ENCODE measurements at places on chromosomes 7 and 10. TPM values are rescaled to one million over a fixed set of nuclear protein-coding genes. Genes with fewer than 3 reads are reported as not detected.
A peak's percentile ranks its signal among the peaks of the same experiment; 100 is the strongest.

GRCh38 chr10:124156524-124157260 is 63.3 kb upstream of the CHST15 start:
- H3K4me3 ChIP-seq: no peak overlapping the region
- peaks cover 4% of the 10 kb centered on the region for H3K4me1 ChIP-seq

GRCh38 chr10:29227201-29227600 is 61.7 kb upstream of the LYZL1 start:
- no peaks in the 10 kb centered on the region for H3K36me3 ChIP-seq
- no peaks in the 10 kb centered on the region for H3K4me1 ChIP-seq
- H3K27me3 ChIP-seq: no peaks in the 10 kb centered on the region
- no peak overlapping the region for H3K27ac ChIP-seq
- H3K4me3 ChIP-seq: no peak overlapping the region

GRCh38 chr10:3020881-3021280 is 46.5 kb upstream of the PFKP start:
- H3K4me3 ChIP-seq: no peak overlapping the region
- no peak overlapping the region for H3K27ac ChIP-seq

DNA sequence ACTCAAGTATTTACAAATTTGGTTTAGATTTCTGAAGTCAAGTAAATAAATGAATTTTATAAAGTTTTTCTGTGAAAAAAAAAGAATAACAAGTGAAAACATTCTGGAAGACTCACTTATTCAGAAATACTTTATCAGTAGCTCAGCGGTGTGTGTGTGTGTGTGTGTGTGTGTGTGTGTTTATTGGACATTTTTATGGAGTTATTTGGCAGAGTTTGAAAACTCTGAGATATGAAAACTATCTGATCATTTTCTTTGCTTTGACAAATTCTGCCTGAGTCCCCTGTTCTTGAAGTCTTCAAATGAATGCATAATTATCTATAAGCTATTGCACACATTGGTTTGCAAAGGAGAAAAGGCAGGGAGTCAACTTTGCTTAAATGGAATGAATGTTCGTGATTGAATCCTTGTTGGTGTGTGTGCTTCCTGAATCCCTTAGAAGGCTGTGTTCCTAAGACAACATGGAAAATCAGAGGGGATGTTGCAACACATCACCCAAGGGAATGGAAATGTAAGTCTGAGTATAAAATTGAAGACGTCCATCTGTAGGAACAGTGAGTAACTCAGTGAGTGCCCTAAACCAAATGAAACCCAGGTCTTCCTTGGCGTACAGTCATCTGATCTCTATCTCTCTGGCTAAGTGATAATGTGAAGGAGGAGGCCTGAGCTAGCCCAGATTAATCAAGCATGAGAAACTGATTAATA is 160.9 kb downstream of the REEP3 start:
- no peak overlapping the region for H3K4me3 ChIP-seq
- peaks cover 6% of the 10 kb centered on the region for H3K4me1 ChIP-seq
- peaks cover 8% of the 10 kb centered on the region for H3K27me3 ChIP-seq
- H3K36me3 ChIP-seq: no peaks in the 10 kb centered on the region

DNA sequence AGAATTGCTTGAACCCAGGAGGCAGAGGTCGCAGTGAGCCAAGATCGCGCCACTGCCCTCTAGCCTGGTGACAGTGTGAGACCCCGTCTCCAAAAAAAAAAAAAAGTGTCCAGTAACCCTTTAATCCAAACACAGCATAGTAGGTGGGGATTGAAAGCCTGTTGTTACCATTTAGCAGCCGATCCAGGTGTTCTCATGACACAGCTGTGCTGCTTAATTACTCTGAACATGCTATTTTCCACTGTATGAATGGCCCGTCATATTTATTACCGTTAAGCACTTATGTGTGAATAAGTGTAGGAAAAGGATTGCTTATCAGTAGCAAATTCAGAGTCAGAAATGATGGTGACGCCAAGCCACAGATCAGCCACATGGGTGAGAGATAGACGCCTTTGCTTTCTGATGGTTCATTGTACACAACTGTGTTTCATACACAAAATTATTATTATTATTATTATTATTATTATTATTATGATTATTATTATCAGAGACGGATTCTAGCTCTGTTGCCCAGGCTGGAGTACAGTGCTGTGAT is 11.6 kb upstream of the ORAI2 start:
- no peak overlapping the region for H3K4me3 ChIP-seq
- peaks cover 49% of the 10 kb centered on the region for H3K36me3 ChIP-seq
- peaks cover 63% of the 10 kb centered on the region for H3K4me1 ChIP-seq
- no peak overlapping the region for H3K27ac ChIP-seq
- DNase-seq: no peak

GRCh38 chr7:27219821-27220220 is 19.9 kb upstream of the HOXA13 start:
- DNase-seq: no peak
- H3K27me3 ChIP-seq: peaks cover 74% of the 10 kb centered on the region
- H3K36me3 ChIP-seq: no peaks in the 10 kb centered on the region
- no peak overlapping the region for H3K27ac ChIP-seq

DNA sequence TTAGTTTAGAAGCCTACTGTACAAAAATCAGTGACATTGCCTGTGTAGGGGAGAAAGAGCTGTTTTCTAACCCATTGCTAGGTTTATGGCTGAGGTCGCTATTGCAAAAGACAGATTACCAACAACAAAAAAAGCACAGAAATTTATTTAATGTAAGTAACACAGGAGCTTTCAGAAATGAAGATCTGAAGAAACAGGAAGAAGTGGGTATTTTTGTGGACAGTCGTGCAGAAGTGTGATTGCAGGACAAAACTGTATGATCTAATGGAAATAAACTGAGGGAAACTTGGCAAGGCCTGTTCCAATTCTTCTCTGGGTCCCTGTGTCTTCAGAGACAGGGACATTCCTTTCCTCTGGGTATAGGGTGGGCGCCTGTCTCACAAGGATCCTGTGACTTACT is 87.4 kb downstream of the APBB1IP start:
- H3K36me3 ChIP-seq: peaks cover 53% of the 10 kb centered on the region
- no peak for DNase-seq
- no peak overlapping the region for H3K27ac ChIP-seq

GRCh38 chr10:15433850-15434537 is 62.9 kb upstream of the FAM171A1 start:
- H3K4me3 ChIP-seq: peak overlapping the region; percentile 85
- H3K36me3 ChIP-seq: no peaks in the 10 kb centered on the region
- H3K4me1 ChIP-seq: peaks cover 5% of the 10 kb centered on the region
- DNase-seq: peak; percentile 81
- peaks cover 15% of the 10 kb centered on the region for H3K27me3 ChIP-seq
- no peak overlapping the region for H3K27ac ChIP-seq

DNA sequence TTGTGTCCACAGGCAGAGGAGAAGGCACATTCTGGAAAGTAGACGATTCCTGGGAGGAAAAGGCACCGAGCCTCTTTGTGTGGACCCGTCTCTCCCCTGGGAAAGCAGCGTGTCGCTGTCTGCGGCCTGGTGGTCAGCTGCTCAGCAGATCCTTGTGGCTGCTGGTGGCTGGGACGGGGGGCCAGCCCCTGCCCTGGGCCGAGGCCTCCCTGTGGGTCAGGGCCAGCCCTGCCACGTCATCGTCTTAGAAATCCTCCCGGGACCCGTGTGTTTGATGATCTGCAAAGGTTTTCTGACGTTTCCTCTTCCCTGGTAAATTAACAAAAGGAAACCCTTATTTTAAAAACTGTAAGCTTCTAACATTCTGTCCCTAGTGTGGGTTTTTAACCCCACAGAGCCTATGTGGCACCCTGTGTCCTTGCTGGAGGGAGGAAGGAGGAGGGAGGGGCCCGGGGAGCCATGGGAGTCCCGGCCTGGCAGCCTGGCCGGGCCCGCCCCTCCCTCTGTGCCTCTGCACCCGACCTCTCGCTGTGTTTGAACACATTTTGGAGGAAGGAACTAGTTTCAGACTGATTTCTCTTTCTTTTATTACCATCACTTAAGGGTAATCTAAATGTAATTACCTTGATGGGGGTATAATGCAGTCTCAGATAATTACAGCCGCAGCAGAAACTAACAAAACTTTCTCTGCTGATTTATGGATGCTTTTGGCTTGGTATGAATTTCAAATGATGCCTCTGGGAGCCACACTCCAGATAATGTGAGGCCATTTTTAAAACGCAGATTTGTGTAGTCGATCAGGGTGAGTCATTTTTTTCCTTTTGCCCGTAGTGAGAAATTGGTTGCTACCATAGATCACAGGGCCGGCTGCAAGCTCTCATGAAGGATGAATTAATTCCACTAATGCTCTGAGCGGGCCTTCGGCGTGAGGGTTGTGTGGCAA is 85.5 kb downstream of the NKX6-2 start:
- no peak overlapping the region for H3K27ac ChIP-seq
- peaks cover 19% of the 10 kb centered on the region for H3K36me3 ChIP-seq
- H3K4me3 ChIP-seq: no peak overlapping the region
- DNase-seq: no peak

DNA sequence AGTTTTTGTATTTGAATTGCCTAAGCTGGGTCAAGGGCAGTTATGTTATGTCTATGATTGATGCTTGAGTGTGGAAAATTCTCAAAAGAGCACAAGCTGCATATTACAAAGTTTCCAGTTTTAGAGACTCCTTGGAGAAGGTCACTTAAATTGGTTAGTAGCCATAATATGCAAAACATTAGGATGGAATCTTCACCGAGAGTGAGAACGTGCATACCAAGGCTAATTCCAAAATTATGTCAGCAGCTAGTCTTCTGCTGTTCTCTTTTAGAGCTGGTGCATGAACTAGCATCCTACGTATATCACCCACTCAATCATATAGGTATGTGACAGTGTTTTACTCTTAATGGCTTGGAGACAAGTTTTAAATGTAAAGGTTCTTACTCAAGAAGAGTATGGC is 49.2 kb downstream of the MKX start:
- DNase-seq: no peak
- no peaks in the 10 kb centered on the region for H3K36me3 ChIP-seq
- H3K4me1 ChIP-seq: no peaks in the 10 kb centered on the region
- H3K27me3 ChIP-seq: peaks cover 13% of the 10 kb centered on the region

DNA sequence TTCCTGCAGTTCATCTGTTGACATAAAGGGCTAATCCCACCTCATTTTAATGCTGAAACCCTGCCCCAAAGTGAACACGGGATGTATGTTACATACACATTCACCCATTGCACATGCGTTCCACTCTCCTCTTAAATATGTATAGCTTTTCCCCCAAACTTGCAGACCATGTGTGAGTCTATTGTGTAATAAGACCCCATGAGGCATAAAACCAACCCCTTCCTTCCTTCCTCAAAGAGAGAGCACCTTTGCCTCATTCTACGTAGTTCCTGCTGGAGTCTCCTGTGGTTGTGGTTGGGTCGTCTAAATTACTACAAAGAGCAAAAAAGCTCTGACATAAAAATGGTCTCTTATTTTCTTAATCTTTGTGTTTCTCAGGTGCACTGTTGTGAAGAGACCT is 345.7 kb upstream of the KLF6 start:
- no peak overlapping the region for H3K4me3 ChIP-seq
- DNase-seq: peak; percentile 73
- peaks cover 51% of the 10 kb centered on the region for H3K4me1 ChIP-seq
- peaks cover 13% of the 10 kb centered on the region for H3K36me3 ChIP-seq

DNA sequence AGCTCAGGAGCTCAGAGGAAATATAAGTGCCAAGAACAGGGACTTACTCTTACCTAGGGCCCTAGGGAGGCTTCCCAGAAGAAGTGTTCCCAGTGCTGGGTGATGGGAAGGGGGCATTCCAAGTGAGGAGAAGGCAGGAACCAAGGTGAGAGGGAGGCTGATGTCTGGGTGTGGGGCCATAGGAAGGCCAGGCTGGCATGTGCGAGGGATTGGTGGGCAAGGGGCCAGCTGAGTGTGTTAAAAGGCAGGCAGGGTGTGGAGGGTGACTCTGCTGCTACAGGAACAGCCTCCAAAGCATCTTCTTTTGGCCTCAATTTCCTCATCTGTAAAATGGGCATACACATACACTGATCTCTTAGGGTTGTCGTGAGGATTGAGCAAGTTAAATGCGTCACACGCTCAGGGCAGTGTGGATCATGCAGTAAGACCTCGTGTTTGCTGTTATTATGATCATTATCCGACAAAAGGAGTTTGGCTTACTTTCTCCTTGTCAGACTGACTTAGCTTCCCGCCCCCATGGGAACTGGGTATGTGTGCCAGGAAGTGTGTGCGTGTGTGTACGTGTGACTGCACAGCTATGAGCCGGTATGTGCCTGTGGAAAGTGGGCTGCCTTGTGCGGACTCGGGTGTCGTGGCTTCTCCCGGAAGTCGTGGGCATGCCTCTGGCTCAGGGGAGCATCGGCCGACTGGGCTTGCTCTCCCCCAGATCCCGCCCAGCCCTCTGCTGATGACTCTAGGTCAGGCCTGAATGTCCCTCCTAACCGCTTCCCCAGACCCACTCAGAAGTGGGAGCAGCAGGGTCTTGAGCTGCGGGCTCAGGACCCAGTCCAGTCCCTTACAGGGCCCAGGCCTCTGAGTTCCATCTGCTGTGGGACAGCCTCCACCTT is 59.6 kb downstream of the NEURL1 start:
- peaks cover 24% of the 10 kb centered on the region for H3K4me1 ChIP-seq
- no peak for DNase-seq
- H3K4me3 ChIP-seq: no peak overlapping the region
- peak overlapping the region; percentile 47 for H3K27ac ChIP-seq
- H3K36me3 ChIP-seq: no peaks in the 10 kb centered on the region

- peaks cover 2% of the 10 kb centered on the region for H3K36me3 ChIP-seq
- DNase-seq: peak; percentile 58
- no peak overlapping the region for H3K4me3 ChIP-seq
- peaks cover 70% of the 10 kb centered on the region for H3K27me3 ChIP-seq
- no peaks in the 10 kb centered on the region for H3K4me1 ChIP-seq
Measured at GRCh38 chr7:1241603-1242255, 9.1 kb downstream of the UNCX start.

DNA sequence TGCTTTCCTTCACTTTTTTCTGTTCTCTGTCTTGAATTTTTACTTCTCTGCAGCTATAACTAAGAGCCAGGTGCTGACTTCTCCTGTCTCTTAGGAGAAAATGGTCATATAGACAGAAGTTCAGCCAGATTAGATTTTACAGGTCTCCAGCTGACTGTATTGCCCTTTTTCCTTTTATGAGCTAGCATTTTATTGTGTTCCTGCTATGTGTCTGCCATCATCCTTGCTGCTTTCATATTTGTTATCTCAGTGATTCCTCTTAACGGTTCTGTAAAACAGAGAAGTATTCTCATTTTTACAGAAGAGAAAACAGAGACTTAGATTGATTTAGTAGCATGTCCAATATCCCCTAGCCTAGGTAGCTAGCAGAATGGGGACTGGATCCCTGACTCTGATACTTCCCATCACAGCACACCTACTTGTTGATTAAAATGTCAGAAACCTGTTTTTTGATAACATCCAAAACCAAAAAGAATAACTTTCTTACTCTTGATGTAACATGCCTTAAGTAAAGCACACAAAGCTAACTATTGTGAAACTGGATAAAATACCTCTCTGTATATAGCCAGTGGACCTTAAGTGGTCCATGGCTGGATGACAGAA is 5.2 kb downstream of the KAT6B start:
- H3K4me1 ChIP-seq: peaks cover 30% of the 10 kb centered on the region
- no peaks in the 10 kb centered on the region for H3K27me3 ChIP-seq
- H3K4me3 ChIP-seq: no peak overlapping the region

Gene RSPH10B2
- total RNA-seq: 0.59 TPM

Gene PDE6C
- total RNA-seq: not detected

Gene NPY4R2
- not detected for total RNA-seq

Gene TAC1
- total RNA-seq: 0.28 TPM

Gene TMEM196
- total RNA-seq: not detected

Gene GPR37
- not detected for total RNA-seq

All from activated CD4-positive, alpha-beta T cell treated with anti-CD3 and anti-CD28 coated beads, Interleukin-2, amount 10 ng/mL, durations not matched to agents 24 days and 14 days (primary cell).